Esophagus squamous epithelium (tissue), 5 donors: ENCODE measurements at places on chromosomes 3 and 15.

DNA sequence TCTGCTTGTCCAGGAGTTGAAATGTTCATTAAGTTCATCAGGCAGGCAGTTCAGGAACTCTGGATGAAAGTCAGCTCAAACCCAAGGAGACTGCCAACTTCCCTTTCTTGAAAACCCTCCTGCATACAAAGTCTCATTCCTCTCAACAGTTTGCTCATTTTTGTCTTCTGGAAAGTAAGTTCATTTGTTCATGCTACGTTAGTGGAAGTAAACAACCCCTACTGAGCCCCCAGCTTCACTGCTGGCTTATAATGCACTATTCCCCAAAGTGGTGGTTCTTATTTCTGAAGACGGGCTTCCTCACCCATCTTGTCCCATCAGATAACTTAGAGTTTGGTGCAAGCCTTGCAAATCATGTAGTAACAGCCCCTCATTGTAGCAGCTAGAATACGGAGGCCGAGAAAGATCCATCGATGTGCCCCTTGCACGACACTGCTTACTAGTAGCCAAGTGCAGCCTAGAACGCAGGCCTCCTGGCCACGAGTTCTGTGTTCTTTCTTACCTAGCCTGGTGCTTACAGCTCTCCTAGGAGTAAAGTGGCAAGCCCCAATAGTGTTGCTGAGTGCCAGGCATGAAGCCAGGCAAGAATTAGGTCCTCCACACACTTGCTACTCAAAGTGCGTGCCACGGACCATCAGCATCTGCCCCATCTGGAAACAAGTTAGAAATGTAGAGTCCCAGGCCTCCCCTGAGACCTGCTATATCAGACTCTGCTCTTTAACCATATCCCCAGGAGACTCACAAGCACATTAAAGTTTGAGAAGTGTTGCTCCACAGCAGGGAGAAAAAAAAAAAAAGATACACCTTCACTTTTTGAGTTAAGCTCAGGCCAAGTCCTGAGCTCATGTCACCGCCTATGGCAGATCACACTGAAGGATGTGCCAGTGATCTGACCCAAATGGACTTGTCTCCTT, 82.5 kb downstream of the RFTN1 start:
- no peak overlapping the region for H3K27ac ChIP-seq
- no peaks in the 10 kb centered on the region for H3K36me3 ChIP-seq
- no peak overlapping the region for H3K4me3 ChIP-seq
- DNase-seq: no peak

DNA sequence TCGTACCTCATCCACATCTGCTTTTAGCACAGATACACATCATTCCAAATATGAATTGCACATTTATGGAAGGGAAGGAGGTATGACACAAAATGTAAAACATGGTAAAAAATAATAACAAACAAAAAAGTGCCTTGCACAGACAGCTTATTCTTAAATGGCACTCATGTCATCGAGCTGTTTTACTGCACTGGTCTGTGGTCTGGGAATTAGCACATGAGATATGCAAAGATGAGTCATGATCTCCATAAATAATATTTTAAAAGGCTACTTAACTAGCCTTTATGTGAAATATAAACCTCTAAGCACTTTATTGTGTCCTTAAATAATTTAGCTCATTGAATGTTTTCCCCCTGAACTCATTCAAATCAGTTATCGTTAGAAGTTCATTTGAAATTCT, 142.2 kb upstream of the ZNF385D start:
- H3K4me1 ChIP-seq: no peaks in the 10 kb centered on the region
- no peak overlapping the region for H3K4me3 ChIP-seq
- H3K27me3 ChIP-seq: no peaks in the 10 kb centered on the region
- no peak for DNase-seq

DNA sequence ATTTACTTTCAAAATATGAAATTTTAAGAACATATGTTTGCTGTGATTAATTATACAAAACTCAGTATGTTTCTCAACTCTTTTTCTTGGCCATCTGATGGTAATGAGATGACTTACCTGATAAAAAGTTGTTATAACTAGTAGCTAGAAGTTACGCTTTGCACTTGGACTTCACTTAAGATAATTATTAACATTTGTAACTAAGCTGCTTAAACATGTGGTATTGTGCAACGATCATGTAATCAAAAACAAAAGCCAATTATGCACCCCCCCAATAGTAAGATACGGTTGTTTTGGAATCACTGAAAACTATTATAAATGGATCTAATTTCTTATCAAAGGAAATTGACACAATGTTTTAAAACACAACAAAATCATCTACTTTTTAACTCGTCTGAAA, 342.9 kb downstream of the CNTN3 start:
- no peak for DNase-seq
- H3K27me3 ChIP-seq: no peaks in the 10 kb centered on the region
- H3K36me3 ChIP-seq: no peaks in the 10 kb centered on the region

DNA sequence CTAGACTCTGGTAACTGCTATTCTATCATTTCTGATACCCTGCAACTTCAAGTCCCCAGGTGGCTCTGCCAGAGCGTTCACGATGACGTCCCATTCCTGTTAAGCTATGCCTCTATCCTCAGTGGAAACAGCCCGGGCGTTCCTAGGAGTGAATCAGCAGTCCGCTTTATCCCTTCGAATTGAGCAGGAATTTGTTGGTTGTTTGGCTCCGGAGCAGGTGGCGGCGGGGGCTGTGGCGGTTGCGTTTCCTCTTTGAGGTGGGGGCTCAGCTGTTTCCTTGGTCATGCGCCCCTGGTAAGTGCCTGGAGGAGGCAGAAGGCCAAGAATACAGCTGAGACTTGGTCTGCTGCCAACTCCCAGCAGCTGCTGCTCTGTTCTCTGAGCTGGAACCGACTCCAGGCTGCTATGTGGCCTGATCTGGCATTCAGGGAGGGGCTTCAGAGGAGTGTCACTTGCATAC, 25.2 kb downstream of the ARPP21 start:
- H3K27ac ChIP-seq: no peak overlapping the region
- DNase-seq: no peak
- no peaks in the 10 kb centered on the region for H3K27me3 ChIP-seq
- H3K36me3 ChIP-seq: no peaks in the 10 kb centered on the region
- H3K4me1 ChIP-seq: no peaks in the 10 kb centered on the region

GRCh38 chr3:47871389-47871788, 68.5 kb downstream of the DHX30 start:
- no peak for DNase-seq
- H3K4me1 ChIP-seq: peaks cover 9% of the 10 kb centered on the region
- no peak overlapping the region for H3K27ac ChIP-seq
- no peaks in the 10 kb centered on the region for H3K27me3 ChIP-seq
- H3K4me3 ChIP-seq: no peak overlapping the region

DNA sequence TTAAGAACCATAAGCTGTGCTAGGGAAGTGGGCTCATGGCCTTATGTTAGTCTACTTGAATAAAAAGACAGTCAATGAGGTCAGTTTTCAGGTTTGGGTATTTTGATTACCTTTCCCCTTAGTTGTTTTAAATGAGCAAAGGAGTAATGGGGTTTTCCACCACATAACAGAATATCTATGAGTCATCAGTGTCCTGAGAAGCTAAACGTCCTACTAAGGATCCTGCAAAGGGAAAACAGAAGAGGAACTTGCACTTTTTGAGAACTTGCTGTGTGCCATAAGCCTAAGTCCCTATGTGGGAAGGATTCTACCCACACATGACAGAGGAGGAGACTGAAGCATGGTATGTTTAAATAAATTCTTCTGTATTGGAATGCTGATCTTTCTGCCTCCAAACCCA, 292.8 kb upstream of the TMC3 start:
- no peaks in the 10 kb centered on the region for H3K4me1 ChIP-seq
- H3K36me3 ChIP-seq: no peaks in the 10 kb centered on the region
- no peak overlapping the region for H3K4me3 ChIP-seq
- DNase-seq: no peak
- H3K27me3 ChIP-seq: no peaks in the 10 kb centered on the region

DNA sequence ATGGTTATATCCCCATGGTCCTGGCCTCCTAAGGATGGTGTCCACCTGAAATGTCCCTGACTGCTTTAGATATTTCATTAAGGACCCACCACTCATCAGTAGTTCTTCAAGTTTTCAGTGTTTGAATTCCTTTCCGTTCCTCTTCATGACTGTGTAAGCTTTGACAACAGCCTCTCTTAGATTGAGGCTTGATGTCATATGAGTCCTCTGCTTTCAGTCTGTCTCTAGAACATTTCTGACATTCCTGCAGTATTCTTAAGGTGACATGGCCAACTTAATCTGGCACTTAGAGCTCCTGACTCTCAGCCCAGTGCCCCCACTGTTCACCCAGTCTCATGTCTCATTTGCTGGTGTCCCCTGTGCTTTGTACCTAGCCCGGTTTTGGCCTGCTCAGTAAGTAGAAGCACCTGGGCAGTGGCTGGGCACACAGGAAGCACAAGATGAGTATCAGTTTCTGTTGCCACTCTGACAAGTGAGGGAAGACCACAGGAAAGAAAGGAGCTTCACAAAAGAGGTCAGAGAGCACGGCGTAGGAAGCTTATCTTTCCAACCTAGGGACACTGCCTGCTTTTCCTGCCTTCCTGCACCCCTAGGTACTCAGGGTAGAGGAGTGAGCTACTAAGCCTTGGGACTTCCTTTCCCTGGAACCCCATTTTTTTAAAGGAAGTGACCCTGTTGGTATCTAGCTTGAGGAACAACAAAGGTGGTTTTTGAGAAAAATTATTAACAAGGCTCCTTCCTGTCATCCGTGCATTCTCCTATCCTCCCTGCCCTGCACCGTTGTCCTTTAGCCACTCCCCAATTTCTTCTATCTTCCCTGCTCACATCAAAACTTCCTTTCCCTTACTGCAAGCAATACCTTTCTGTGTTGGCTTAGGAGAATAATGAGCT, 103.1 kb downstream of the KLHL25 start:
- peaks cover 4% of the 10 kb centered on the region for H3K36me3 ChIP-seq
- H3K4me3 ChIP-seq: peak overlapping the region; percentile 61
- DNase-seq: no peak

DNA sequence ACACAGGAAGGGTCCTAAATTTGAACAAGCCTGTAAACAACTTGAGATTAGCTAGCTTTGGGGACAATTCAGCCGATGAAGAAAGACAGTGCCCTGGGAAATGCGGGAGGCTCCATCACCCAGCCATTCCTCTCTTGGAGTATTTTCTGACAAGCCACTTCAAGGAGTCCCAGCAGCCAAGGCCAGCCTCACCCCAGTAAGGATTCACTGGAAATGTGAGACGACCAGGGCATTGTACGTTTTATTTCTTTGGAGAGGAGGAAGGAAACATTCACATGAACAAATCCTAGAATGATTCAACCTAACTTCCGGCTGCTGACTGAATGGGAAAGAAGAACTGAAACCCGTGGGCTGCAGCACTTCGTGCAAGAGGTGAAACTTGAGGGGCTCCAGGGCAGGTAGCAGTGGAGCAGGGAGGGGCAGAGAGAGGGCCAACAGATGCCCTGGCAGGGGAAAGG, 116.4 kb upstream of the ARHGEF3 start:
- H3K4me3 ChIP-seq: no peak overlapping the region
- peaks cover 5% of the 10 kb centered on the region for H3K4me1 ChIP-seq
- no peak for DNase-seq

GRCh38 chr3:148162132-148162531, 535.6 kb upstream of the AGTR1 start:
- no peak overlapping the region for H3K27ac ChIP-seq

GRCh38 chr15:93019090-93019489, 69.9 kb downstream of the RGMA start:
- no peaks in the 10 kb centered on the region for H3K4me1 ChIP-seq
- no peaks in the 10 kb centered on the region for H3K27me3 ChIP-seq
- no peak overlapping the region for H3K27ac ChIP-seq
- H3K36me3 ChIP-seq: peaks cover 65% of the 10 kb centered on the region
- H3K4me3 ChIP-seq: no peak overlapping the region

DNA sequence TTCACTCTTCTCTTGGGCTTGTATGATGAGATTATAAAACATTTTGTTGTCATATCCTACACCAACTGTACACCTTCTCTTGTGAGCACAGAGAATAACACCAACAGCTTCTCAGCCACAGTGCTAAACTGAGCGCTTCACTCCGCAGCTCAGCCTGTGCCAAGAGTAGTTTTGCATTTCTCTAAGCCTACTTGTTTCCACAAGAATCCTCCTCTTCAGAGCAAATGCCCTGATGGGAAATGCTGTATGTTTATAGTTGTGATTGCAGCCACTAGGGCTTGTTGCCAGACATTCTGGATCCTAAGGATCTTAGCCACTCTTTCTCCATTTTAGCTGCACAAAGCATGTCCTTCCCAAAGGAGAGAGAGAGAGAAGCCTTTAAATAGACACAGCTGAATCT, 138.8 kb upstream of the PLXND1 start:
- no peaks in the 10 kb centered on the region for H3K27me3 ChIP-seq
- no peak overlapping the region for H3K27ac ChIP-seq
- DNase-seq: no peak
- no peak overlapping the region for H3K4me3 ChIP-seq

DNA sequence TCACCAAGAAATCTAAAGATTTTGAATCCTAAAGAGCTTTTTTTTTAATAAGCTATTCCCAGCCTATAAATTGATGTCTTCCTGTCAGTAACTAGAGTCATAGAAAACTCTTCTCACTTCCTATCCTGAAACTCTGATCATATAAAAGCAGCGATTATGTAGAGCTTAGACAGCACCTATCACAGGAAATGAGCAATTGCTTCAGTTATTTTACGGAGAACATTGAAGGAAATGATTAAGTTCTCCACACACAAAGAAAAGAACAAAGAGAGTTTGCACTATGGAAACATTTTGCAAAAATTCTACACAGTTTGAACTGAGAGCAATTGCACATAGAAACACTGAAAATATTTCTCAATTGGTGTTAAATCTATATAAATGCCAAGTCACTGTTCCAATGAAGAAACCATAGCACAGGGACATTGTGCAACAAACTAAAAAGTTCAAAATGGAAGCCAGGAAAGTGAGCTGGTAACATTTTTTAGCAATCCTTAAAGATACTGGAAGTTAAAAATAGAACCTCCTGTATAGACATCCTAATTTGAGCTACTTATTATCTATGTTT, 291.5 kb upstream of the ARHGEF26 start:
- no peak overlapping the region for H3K4me3 ChIP-seq
- no peak for DNase-seq
- H3K27ac ChIP-seq: peak overlapping the region; percentile 6
- no peaks in the 10 kb centered on the region for H3K27me3 ChIP-seq

GRCh38 chr15:87816016-87816415, 440.5 kb downstream of the NTRK3 start:
- H3K4me3 ChIP-seq: no peak overlapping the region
- H3K4me1 ChIP-seq: no peaks in the 10 kb centered on the region

DNA sequence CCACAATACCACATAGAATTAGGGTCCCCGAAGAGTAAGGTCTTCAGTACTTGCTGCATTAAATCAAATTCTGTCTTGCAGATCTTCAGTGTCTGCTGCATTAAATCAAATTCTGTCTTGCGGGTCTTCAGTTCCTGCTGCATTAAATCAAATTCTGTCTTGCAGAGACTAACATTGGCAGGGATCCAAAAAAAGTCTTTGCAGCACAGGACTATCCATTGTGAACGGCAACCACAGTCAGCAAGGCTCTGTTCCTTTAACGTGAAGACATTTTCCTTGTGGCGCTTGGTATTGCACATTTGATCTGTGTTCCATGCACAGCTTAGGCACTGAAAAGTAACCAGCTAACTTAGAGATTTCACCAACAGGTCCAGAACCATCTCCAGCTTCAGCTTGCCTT, 46.8 kb upstream of the POMGNT2 start:
- H3K36me3 ChIP-seq: no peaks in the 10 kb centered on the region
- H3K27me3 ChIP-seq: no peaks in the 10 kb centered on the region
- peak overlapping the region; percentile 38 for H3K27ac ChIP-seq
- H3K4me1 ChIP-seq: peaks cover 26% of the 10 kb centered on the region
- no peak overlapping the region for H3K4me3 ChIP-seq

- H3K27ac ChIP-seq: no peak overlapping the region
- no peak for DNase-seq
- H3K36me3 ChIP-seq: no peaks in the 10 kb centered on the region
- no peak overlapping the region for H3K4me3 ChIP-seq
Observed at GRCh38 chr3:59832702-59833101, 782.9 kb upstream of the CFAP20DC start.
